ENCODE measurements at places on chromosomes 2 and 18.
A peak's percentile ranks its signal among the peaks of the same experiment; 100 is the strongest.

GRCh38 chr2:207594264-207594663 lies 30.9 kb downstream of the METTL21A start:
- DNase-seq = no peak

DNA sequence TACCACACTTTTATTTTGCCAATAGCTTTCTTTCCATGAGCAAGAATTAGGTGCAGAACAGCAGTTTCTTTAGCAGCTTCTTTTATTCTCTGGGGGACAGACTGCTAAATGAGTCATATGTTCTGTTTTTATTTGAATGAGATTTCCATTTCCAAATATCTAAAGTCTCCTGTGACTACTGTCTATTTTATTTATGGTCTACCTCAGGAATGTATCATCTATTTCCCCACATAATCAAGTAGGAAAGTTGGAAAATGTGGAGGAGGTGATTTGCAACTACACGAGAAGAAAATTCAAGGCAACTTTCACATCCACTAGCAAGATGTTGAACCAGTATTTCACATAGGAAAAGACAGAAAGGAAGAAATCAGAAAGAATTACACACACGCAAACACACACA lies 139.9 kb upstream of the MEX3C start:
- DNase-seq = no peak

DNA sequence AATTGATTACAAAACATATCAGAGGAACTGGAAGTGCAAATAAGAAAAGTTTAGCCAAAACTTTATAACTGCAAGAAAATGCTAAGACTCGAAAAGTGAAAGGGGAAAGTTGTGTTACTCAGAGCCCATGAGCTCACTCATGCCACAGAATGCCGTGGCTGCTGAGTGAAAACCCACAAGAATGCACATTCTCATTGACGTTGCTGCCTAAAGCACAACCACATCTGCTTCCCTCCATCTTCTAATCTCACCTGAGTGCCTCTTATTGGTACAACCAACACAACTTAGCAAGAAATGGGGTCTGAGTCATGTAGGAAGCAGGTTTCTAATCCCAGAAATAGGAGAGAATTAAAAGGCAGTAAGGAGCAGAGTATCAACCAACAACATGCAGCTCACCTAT lies 259.7 kb downstream of the LNPK start:
- no peak for DNase-seq

DNA sequence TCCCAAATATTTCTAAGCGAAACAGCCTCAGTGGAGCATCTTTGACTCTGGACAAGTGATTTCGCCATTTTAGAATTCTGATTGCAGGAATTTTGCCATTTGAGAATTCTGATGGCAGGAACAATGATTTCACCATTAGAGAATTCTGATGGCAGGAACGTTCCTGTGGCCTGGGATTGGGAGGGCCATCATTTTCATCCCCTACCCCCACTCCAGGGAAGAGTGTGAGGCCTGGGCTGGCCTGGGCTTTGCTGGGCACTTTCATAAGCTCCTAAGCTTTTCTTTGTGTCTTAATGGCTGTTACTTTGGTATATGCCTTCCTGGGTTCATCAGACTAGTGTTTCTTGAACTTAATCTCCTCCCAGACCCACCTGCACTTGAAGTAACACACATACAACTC lies 129.3 kb upstream of the EPAS1 start:
- DNase-seq = no peak

DNA sequence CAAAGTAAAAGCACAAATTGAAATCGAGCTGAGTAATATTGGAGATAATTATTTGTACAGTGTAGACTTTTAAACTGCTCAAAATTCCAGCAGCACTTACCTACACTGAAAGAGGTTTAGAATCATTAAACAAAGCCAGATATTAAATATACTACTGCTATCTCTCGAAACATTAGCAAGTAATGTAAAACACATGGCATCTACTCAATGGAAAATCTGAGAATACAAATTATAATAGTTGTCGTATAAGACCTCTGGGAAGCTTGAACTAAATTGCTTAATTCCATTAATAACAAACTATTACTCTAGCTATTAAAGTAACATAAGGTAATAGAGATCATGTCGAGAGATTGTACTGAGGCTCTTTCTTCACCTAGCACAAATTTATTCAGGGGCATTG lies 108.9 kb downstream of the KLHL29 start:
- DNase-seq = no peak

DNA sequence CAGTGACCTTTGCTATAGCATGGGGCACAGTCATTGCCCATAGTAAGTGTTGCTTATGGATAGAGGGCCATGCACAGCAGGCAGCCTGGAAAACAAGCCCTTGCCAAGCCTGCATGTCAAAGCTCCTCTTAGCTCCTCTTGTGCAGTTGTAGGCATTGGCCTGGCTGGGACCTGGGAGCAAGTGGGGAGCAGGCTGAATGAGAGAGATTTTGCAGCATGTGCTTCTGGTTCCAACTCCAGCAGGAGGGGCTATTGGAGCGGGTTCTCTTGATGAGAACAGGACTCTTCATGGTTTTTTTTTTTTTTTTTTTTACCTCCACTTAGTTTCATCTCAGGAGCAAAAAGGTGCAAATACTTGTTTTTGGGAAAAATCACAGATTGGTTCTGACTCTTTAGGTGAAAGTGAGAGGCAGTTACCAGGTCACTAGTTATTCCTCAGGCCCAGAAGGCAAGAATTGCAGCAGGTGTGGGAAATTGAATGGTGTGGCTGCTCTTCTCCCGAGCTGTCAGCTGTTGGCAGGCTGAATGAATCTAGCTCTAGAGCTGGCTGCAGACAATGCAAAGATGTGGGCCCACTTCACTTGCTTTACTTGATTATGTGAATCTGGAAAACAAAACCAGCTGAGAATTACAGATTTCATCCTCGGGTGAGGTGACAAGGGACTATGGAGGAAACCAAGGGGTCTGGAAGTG lies 95.9 kb downstream of the MAP4K4 start:
- DNase-seq = no peak

DNA sequence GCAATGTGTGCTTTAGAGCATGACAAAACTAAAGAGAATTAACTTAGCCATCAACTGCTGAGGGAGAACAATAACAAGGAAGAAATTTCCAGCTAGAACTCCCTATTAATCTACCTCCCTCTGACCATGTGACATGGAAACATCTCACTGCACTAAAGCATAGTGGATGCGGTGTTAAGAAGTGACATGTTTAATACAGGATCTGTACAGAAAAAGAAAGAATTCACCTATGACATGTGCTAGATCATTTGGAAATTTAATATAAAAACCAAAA lies 202.3 kb upstream of the KLHL14 start:
- DNase-seq = no peak

DNA sequence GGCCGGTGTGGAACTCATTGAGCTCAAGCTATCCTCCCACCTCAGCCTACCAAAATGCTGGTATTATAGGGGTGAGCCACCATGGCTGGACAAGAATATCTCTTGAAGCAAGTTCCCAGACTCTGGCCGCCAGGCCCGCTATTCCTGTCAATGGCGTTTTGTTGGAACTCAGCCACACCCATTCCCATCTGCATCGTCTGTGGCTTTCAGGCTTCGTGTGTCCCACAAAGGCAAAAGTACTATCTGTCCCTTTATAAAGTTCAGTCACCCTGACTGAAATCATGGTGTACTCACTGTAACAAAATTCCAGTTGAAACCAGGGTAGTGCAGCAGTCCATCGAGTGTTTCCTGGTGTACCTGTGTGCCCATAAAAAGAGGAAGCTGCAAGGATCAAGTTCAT lies 96.7 kb downstream of the SH3BP4 start:
- no peak for DNase-seq

DNA sequence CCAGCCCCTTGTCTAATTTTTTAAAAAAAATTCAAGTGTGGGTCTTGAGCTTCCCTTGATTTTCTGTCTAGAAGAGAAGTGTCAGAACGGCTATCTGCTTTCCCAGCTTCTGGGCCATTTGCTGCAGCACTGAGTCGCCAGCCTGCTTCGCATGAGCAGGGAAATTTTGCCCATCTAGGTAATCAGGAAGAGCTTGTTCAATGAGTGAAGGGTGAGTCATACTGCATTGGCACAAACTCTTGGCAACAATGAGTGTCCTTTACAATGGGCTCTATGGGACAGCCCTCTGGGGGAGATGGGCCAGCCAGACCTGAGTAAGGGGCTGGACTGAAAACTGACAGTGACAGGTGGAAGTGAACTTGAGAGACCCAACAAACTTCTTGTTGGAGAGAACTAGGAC lies 2.4 kb upstream of the RNF144A start:
- no peak for DNase-seq

GRCh38 chr18:79433431-79433830 lies 37.7 kb downstream of the NFATC1 start:
- DNase-seq = no peak

GRCh38 chr2:160156665-160157064 lies 43.4 kb downstream of the ITGB6 start:
- no peak for DNase-seq

DNA sequence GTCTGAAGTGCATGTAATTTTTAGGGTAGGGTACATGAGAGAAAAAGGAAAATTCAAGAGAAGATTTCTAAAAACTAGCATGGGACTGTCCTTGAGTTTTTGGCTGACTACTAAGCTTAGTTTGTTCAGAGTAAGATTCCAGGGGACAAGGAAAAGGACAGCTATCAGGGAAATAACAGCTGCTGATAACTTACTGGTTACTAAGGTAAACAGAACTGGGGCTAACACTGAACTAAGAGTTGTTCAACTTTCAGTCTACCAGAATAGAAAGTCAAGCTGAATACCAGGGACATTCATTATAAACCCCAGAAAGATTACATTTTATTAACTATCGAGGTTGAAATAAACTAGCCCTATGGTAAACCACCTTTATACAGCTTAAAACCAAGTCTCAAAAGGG lies 261.8 kb upstream of the CYRIA start:
- DNase-seq = no peak

- no peak for DNase-seq
These were observed 61.0 kb downstream of the NCAPH start for GRCh38 chr2:96396602-96397001.

- DNase-seq = no peak
These were observed 62.5 kb upstream of the UBXN4 start for GRCh38 chr2:135679125-135679524.

DNA sequence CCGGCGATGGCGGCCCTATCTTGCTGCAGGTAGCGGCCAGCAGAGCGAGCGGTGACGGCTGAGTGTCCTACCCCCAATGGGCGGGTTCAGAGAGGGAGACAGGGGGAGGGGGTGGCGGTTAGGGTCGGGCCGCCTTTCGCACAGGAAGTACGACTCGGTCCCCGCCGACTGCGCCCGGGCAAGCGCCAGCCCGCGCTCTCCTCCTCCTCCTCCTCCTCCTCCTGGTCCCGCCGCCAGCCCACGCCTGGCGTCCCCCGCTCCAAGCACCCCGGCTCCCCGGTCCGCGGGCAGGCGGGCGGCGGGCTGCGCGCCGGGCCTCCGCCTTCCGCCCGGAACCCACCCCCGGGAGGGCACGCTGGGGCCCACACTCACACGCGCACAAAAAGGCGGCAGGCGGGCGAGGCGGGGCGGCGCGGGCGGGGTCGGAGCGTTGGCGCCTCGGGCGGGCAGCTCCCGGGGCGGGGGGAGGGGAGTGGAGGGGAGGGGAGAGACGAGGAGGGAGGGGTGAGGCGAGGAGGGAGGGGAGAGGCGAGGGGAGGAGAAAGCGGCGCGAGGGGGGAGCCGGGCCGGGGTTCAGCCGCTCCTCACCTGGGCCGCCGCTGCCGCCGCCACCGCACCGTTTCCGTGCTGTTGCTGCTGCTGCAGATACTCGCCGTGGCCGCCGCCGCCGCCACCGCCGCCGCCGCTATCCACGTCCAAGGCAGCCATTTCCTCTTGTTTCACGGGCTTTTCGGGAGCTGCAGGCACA lies 1.2 kb downstream of the SP3 start:
- peak; percentile 88 for DNase-seq

- DNase-seq = no peak
These were observed 150.6 kb downstream of the TXNL1 start for GRCh38 chr18:56487801-56488200.

GRCh38 chr2:86661333-86661732 lies 37.7 kb upstream of the RNF103 start:
- DNase-seq = no peak

DNA sequence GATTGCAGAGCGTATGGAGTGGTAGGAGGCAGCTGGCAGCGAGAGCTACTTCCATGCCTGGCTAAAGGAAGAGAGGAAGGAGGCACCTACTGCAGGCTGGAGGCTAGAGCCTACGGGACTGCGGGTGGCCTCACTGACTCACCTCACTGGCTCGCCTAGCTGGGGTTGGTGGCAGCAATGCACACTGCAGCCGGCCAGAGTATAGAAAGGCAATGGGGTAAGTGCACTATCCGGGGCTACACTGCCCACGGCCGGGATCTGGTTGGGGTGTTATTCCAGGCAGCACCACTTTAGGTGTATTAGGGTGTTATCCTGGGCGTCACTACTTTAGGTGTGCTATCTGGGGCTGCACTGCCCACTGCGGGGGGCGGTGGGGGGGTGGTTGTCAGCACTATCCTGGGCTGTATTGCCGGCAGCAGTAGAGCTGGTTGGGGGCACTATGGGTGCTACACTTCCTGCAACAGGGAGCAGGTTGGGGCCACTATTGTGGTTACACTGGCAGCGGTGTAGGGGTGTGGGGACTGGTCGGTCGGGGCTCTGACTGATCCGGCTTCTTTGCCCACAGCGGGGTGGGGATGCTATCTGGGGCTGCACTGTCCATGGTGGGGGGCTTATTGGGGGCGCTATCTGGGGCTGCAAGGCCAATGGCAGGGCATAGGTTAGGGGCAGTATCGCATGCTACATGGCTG lies 33.3 kb upstream of the ANKRD62 start:
- no peak for DNase-seq

- DNase-seq = no peak
These were observed 716 bp upstream of the SLC39A10 start for GRCh38 chr2:195656161-195656858.

- peak; percentile 60 for DNase-seq
These were observed 64.0 kb upstream of the CABLES1 start for GRCh38 chr18:23071285-23071684.

GRCh38 chr2:160474319-160474645 lies 19.3 kb downstream of the RBMS1 start:
- no peak for DNase-seq

GRCh38 chr2:196481324-196481697 lies 158.2 kb upstream of the CCDC150 start:
- DNase-seq = no peak

DNA sequence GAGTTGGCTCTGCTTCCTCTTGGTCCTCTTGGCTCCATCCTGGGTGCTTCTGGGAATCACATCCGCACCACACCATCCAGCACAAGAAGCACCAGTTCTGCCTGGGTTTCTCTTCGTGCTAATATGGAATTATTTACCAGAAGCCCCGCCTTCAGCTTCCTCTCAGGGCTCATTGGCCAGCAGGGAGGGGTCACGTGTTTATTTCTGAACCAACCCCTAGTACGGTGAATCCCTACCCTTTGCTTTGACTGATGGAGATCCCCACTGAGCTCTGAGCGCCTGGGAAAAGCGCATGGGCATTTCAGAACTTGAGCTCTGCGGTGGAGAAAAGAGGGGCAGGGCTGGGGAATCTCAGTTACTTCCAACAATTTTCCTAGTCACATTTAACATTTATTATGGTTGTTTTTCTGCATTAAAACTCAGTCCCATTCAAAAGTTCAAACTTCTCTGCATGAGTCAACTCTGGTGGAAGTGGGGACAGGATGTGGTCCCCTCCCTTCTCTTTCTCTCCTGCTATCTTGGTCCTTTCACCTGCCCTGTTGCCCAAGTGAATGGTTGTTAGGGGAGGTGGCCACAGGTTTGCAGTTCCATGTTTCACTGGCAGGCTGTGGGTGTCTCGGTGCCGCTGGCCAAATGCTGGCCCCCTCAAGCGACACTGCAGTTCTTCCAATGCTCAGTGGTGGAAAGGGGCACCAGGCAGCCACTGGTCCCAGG lies 76.4 kb upstream of the TTC39C start:
- no peak for DNase-seq

Data from stimulated activated CD8-positive, alpha-beta memory T cell treated with anti-CD3 and anti-CD28 coated beads, Interleukin-4, amount 100 ng/mL, for 24 hours (primary cell).